ENCODE measurements at places on chromosomes 16 and 17.

- no peak for DNase-seq
Measured at GRCh38 chr17:76104140-76104895, 731 bp upstream of the EXOC7 start.

DNA sequence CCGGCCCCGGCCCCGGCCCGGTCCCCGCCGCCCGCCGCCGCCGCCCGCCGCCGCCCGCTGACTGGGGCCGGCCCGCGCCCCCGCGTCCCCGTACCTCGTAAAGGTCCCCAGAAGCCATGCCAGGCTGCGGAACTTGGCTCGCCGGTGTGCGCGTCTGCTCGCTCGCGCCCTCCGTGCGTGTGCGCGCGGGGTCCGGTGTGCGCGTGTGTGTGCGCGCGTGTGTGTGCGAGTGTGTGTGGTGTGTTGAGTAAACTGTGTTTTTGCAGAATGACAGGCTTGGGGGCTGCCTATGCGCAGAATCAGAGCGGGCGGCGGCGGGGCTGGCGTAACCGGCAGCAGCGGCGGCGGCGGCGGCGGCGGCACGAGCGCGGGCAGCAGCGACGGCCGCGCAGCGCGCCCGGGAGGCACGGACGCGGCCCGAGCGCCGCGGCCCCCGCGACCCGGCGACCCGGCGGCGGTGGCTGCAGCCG, 307 bp downstream of the CDYL2 start:
- no peak for DNase-seq

DNA sequence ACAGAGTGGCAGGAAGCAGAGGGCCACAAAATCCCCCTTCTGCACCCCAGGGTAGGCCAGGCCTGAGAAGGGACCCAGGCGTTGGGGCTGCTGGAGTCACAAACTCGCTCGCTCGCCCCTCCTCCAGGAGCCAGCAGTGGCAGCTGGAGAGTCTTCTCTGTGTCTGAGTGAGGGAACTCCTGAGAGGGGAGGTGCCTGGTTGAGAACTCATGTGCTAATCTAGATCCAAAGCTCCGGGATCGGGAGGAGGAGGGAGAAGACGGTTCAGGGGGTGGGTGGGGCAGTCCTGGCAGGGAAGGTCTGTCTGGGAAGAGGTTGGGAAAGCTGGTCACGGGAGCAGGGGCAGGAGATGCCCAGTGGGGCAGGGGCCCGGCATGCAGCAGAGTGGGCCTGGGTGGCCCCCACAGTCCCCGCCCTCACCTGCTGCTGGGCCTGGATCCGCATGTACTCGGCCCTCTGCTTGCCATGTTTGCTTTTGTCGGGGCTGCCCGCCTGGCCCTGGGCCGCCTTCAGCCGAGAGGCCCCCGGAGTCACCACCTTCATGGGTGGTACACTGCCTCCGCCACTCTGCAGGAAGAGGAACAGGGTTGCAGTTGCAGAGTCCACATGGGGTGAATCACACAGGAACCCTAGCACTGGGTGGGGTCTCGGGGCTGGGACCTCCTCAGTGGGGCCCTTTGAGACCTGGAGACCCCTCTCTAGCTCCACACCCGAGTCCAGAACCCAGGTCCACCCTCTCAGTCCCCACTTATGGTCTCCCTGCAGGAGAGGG, 62.2 kb downstream of the SRCIN1 start:
- no peak for DNase-seq

- DNase-seq = no peak
Measured at GRCh38 chr17:43817826-43818225, 15.1 kb downstream of the MPP3 start.

- no peak for DNase-seq
Measured at GRCh38 chr16:25692742-25693508, 1.2 kb downstream of the HS3ST4 start.

GRCh38 chr17:65560628-65561451, 608 bp downstream of the AXIN2 start:
- peak; percentile 44 for DNase-seq

DNA sequence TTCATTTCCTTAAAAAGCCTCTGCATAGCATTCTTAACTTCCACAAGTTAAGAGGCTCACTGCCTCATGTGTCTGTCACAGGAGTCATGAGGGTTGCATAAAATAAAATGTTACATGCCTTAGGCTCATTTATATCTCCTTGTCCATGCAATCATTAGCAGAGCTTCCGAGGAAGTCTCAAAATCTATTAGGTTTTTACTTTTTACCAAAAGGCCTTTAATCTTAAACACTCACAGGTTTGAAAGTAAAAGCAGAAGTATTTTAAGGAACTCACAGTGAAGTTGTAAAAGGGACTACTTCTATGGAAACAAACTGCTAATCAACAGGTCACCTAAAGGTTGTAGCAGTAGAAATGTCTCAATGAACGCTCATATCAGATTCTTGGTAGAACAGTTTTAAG, 5.2 kb upstream of the ATP6V0A1 start:
- no peak for DNase-seq

GRCh38 chr17:39667945-39668924, at the start of gene PNMT:
TSS of gene PNMT (plus strand) at chr17:39668453. CDS start at chr17:39668476, 23 bp downstream.
- peak; percentile 31 for DNase-seq

- no peak for DNase-seq
Measured at GRCh38 chr17:17258998-17259397, 22.0 kb upstream of the FLCN start.

GRCh38 chr16:87227296-87227951, 89.8 kb downstream of the C16orf95 start:
- no peak for DNase-seq

DNA sequence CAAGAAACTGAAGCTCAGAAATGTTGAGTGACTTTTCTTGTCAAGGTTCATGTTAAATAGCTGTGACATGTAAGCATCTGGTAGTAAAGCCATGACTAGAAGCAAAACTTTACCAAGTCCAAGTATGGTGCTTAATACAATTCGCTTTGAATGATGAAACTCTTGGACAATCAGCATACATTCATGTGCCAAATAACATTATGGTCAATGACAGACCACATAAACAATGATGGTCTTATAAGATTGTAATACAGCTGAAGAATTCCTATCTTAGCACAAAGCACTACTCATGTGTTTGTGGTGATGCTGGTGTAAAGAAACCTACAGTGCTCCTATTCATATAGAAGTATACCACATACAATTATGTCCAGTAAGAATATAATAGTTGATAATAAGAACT, 97.1 kb upstream of the RPRML start:
- DNase-seq = no peak
